ENCODE measurements at places on chromosomes 7 and 10. TPM values are rescaled to one million over a fixed set of nuclear protein-coding genes. Genes with fewer than 3 reads are reported as not detected.

CPA2 gene
- 0.11 TPM for total RNA-seq

THSD7A gene
- 1.4 TPM for total RNA-seq

INSYN2A gene
- total RNA-seq: 1.6 TPM

HTRA1 gene
- total RNA-seq: 47.9 TPM

WDR86 gene
- 0.20 TPM for total RNA-seq

GJC3 gene
- 0.09 TPM for total RNA-seq

EPO gene
- not detected for total RNA-seq

SLC39A12 gene
- not detected for total RNA-seq

MOGAT3 gene
- not detected for total RNA-seq

GIMAP8 gene
- not detected for total RNA-seq

NYAP1 gene
- 6.7 TPM for total RNA-seq

OR6B1 gene
- not detected for total RNA-seq

NUB1 gene
- total RNA-seq: 36.9 TPM

C10orf62 gene
- total RNA-seq: 0.08 TPM

ACSM6 gene
- total RNA-seq: not detected

CPXM2 gene
- total RNA-seq: not detected

PRPS1L1 gene
- total RNA-seq: not detected

ASZ1 gene
- not detected for total RNA-seq

AGAP5 gene
- total RNA-seq: 2.4 TPM

EIF5AL1 gene
- 2.2 TPM for total RNA-seq

AUTS2 gene
- total RNA-seq: 3.8 TPM

MLXIPL gene
- 1.1 TPM for total RNA-seq

DYNC1I1 gene
- total RNA-seq: 0.15 TPM

SPDYE1 gene
- not detected for total RNA-seq

FEZF1 gene
- not detected for total RNA-seq

CDH23 gene
- total RNA-seq: 2.7 TPM

CPN1 gene
- 0.34 TPM for total RNA-seq

ZNF25 gene
- total RNA-seq: 1.7 TPM

HMX2 gene
- total RNA-seq: not detected

PON3 gene
- 39.3 TPM for total RNA-seq

PRKCQ gene
- 4.1 TPM for total RNA-seq

NODAL gene
- not detected for total RNA-seq

LOXL4 gene
- total RNA-seq: 1.4 TPM

ASB10 gene
- total RNA-seq: not detected

SFTPA2 gene
- total RNA-seq: not detected

NRG3 gene
- not detected for total RNA-seq

TAC1 gene
- total RNA-seq: not detected

PDCD11 gene
- total RNA-seq: 40.5 TPM

CLIP2 gene
- total RNA-seq: 11.8 TPM

GFRA1 gene
- 9.5 TPM for total RNA-seq

OGDH gene
- total RNA-seq: 28.1 TPM

IFIT1B gene
- total RNA-seq: not detected

RASA4 gene
- total RNA-seq: 2.2 TPM

TMEM270 gene
- 0.17 TPM for total RNA-seq

SEMA3C gene
- total RNA-seq: 78.3 TPM

ODAD2 gene
- total RNA-seq: 0.17 TPM

GNG11 gene
- 33.0 TPM for total RNA-seq

TUBAL3 gene
- total RNA-seq: 0.31 TPM

TMEM139 gene
- 1.2 TPM for total RNA-seq

MUC3A gene
- total RNA-seq: 22.3 TPM

CISD1 gene
- 56.3 TPM for total RNA-seq

VWDE gene
- total RNA-seq: 0.58 TPM

CLRN3 gene
- not detected for total RNA-seq

CDHR3 gene
- 4.1 TPM for total RNA-seq

FAM221A gene
- 0.32 TPM for total RNA-seq

CFAP43 gene
- 0.15 TPM for total RNA-seq

FAM180A gene
- total RNA-seq: 0.05 TPM

SFTPA1 gene
- total RNA-seq: not detected

WNT8B gene
- total RNA-seq: not detected
